Activated CD8-positive, alpha-beta T cell treated with anti-CD3 and anti-CD28 coated beads for 36 hours (primary cell): ENCODE measurements at places on chromosomes 16 and 17. TPM values are rescaled to one million over a fixed set of nuclear protein-coding genes. Genes with fewer than 3 reads are reported as not detected.

The SLFN14 gene
- total RNA-seq = 0.11 TPM

The GPRC5B gene
- total RNA-seq = not detected

DNA sequence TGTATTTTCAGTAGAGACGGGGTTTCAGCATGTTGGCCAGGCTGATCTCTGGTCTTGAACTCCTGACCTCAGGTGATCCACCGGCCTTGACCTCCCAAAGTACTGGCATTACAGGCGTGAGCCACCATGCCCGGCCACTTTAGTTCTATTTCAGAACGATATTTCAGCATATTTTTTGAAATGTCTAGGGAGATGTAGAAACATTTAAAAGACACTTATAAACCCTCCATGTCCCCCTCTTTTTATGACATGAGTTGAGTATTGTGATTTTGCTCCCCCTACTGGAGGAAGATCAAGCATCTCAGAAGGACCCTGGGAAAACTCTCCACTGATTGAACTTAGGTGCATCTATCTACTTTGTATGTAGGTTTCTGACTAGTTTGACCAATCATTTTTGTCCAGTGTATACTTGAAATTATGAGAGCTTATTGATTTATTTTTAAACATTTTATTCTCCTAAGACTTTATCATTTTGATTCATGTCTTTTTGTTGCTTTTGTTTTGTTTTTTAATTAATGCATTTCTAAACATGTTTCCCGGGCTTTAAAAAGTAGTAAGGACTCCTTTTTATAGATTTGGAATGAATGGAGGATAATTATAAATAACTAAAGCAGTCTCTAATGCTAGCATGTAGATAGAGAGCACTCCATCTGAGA, 105.1 kb downstream of the CHD9 start:
- peak; percentile 26 for DNase-seq
- no peak overlapping the region for H3K4me3 ChIP-seq
- peaks cover 6% of the 10 kb centered on the region for H3K4me1 ChIP-seq
- no peak overlapping the region for H3K27ac ChIP-seq

DNA sequence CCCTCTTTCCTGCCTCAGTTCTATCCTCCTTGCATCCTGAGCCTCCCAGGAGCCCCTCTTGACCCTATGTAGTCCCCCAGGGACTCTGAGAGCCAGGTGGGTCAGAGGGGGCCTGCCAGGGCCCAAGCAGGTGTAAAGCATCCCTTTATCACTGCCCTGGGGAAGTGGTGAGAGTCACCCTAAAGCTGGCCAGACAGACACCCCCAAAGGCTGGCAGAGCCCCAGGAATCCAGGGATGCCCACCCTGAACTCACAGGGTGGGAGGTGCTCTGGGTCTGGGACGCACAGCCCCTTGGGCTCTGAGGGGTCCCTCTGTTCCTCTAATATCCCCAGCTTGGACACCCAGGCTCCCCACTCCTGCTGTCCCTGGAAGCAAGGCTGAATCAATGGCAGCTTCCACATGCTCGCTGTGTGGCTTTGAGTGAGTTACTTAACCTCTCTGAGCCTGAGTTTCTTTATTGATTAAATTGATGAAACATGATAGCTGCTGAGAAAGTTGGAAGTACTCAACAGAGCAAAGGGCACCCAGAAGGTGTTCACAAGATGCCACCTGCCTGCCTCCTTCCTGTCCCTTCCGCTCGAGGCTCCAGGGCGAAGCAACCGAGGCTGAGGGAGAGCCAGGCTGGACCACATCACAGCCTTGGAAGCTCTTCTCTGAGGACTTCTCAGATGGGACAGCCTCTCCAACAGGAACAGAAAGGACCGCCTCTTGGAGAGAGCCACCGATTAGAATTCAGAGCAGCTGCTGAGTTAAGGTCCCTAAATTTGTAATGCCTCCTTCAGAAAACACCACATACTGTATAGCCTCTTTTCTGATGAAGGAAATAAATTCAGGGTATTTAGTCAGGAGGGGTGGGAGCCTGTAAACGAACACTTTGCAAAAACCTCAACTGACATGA, 67.1 kb upstream of the DOC2B start:
- H3K4me3 ChIP-seq = no peak overlapping the region
- H3K27ac ChIP-seq = no peak overlapping the region
- H3K4me1 ChIP-seq = no peaks in the 10 kb centered on the region
- no peaks in the 10 kb centered on the region for H3K36me3 ChIP-seq

DNA sequence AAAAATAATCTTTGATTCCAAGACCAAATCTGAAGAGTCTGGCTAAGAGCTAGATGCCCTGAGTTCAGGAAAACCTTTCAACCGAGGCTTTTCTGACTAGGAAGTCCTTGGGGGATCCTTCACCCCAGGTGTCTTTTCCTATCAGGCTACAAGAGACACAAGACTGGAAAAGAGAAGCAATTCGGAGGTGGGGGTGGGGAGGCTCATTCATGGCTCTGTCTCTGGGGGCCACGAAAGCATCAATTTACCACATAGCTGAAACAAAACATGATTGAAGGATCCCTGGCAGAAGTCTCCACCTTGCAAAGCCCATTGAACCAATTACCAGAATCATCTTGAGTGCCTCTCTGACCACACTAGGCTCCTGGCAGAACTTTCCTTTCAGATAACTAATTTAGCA, 239.8 kb upstream of the SALL1 start:
- no peak for DNase-seq
- no peak overlapping the region for H3K4me3 ChIP-seq
- no peaks in the 10 kb centered on the region for H3K36me3 ChIP-seq
- peaks cover 2% of the 10 kb centered on the region for H3K27me3 ChIP-seq
- no peak overlapping the region for H3K27ac ChIP-seq
